Esophagus squamous epithelium (tissue), 5 donors: ENCODE measurements at places on chromosomes 7 and 10.

DNA sequence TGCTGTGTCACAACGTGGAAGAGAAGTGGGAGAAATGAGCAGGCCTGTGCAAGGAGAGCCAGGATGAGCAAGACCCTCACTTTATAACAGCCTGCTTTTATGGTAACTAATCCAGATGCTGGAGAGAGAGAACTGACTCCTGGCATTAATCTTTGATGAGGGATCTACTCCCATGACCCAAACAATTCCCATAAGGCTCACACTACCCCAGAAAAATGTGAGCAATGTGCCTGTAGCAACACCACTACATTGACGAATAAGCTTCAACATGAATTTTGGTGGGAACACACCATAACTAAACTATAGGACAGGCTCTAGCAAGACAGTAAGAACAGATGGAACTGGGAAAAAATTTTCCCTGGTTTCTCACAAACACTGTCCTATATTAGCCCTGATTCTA is 173.6 kb upstream of the PRSS58 start:
- DNase-seq = no peak

DNA sequence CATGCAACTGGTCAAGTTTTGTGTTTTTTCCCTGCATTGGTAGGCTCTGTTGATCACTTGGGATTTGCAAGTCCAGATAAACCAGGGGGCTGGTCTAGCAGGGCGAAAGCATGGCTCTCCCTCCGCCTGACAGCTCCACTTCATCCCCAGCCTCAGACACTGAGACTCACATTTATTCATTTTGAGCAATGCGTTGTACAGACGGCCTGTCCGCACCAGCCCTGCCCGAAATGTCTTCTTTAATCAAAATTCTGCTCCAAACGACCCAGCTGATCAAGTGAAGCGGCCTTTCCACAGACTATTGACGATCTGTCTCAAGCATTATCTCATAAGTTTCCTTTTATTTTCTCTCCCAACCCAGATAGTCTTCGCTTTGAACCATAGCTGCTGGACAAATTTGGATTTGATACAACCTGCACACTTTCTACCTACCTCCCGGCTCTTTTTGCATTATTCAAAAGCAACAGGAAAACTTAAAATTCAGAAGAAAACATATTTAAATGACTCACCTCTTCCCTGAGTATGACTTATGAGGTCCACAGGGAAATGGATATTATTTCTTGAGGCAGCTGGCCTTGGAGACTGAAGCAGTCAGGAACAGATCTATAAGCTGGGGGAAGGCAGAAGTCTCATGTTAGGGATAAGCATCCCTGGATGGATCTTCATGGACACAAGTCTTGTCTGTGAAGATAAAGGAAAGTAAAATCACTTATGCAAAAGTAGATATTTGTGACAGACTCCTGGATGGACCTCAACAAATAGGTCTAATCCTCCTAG is 498.9 kb upstream of the MGMT start:
- no peak for DNase-seq

DNA sequence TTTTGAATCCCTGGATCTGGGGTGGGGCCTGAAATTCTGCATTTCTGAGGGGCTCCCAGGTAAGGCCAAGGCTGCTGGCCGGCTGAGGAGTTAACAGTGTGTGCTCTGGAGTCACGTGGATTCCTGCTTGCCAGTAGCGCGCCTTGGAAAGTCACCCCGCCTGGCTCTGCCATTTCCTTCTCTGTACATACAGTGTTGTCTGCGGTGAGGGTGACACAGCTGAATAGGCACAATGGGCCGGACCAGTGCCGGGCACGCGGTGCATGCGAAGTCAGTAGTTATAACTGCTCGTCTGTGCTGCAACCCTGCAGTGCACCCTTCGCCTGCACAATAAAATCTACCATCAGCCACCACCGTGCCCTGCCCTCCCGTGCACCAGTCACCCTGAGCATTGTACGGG is 68.0 kb upstream of the EEPD1 start:
- no peak for DNase-seq

- no peak for DNase-seq
Observed at GRCh38 chr7:98878365-98879197, at the start of gene TRRAP. Gene TRRAP, plus strand, starts transcription at chr7:98878532. Its CDS starts 2,619 bp downstream, at chr7:98881151.

- DNase-seq = no peak
Observed at GRCh38 chr7:52830801-52831200, 204.6 kb upstream of the POM121L12 start.

- no peak for DNase-seq
Observed at GRCh38 chr10:77510294-77510693, 127.3 kb downstream of the KCNMA1 start.

DNA sequence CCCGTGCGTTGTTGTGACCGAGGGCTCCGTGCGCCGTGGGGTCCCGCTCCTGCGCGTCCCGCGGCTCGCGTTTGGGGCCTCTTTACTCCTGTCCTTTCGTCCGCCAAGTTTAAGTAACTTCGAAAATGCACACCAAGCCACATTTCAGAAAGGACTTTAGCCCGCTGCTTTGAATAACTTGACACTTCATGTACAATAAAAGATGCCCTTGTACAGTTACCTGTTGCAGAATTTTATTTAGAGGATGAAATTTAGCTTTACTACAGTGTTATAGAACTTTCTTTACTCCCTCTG is 459 bp downstream of the SUGCT start:
- DNase-seq = no peak

- no peak for DNase-seq
Observed at GRCh38 chr10:95392681-95393164, 101.9 kb upstream of the PDLIM1 start.

DNA sequence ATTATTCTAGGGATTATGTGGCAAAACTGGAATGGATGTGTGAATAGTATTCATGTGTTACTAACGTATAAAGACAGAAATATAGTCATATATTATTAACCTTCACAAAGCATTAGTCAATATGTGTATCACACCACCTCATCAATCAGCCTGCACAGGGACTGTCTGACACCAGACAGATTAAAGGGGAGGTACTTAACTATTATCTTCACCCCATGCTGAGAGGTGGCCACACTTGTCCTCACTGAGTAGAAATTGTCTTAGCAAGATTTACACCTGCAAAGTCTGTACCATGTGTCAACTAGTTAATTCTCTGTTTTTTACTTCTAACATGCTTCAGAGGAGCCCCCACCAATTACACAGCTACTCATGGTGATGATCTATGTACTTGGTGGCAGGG is 146.3 kb upstream of the LRGUK start:
- DNase-seq = no peak

GRCh38 chr10:60359066-60359465 is 30.6 kb downstream of the ANK3 start:
- no peak for DNase-seq
